Aorta (tissue), 5 donors: ENCODE measurements at places on chromosomes 6 and 20.

- peaks cover 14% of the 10 kb centered on the region for H3K4me1 ChIP-seq
- H3K4me3 ChIP-seq: no peak overlapping the region
- H3K36me3 ChIP-seq: no peaks in the 10 kb centered on the region
- DNase-seq: peak; percentile 84
Observed at GRCh38 chr6:108737594-108738546, 110.4 kb upstream of the ARMC2 start.

GRCh38 chr20:15895126-15895525 is 678.1 kb downstream of the KIF16B start:
- no peaks in the 10 kb centered on the region for H3K36me3 ChIP-seq
- no peaks in the 10 kb centered on the region for H3K4me1 ChIP-seq
- H3K27ac ChIP-seq: no peak overlapping the region
- DNase-seq: no peak
- no peak overlapping the region for H3K4me3 ChIP-seq

GRCh38 chr20:58639182-58640146 is 11.6 kb upstream of the STX16 start:
- H3K36me3 ChIP-seq: no peaks in the 10 kb centered on the region
- H3K4me3 ChIP-seq: no peak overlapping the region
- H3K4me1 ChIP-seq: no peaks in the 10 kb centered on the region
- no peaks in the 10 kb centered on the region for H3K27me3 ChIP-seq

GRCh38 chr6:170291271-170292110 is 613 bp upstream of the DLL1 start:
- peak overlapping the region; percentile 68 for H3K4me3 ChIP-seq
- peak; percentile 91 for DNase-seq
- H3K36me3 ChIP-seq: no peaks in the 10 kb centered on the region
- no peaks in the 10 kb centered on the region for H3K4me1 ChIP-seq
- H3K27ac ChIP-seq: no peak overlapping the region

DNA sequence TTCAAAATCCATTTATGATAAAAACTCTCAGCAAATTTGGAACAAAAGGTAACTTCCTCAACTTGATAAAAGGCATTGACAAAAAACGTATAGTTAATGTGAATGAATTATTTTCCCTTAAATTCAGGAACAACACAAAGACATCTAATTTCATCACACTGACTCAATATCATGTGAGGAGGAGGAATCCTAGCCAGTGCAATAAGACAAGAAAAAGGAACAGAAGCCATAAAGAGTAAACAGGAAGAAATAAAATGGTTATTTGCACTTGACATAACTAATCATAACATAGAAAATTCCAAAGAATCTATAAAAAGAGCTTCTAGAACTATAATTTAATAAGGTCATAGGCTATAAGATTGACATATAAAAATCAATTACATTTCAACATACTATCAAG is 31.4 kb downstream of the CHD6 start:
- no peaks in the 10 kb centered on the region for H3K4me1 ChIP-seq
- H3K36me3 ChIP-seq: no peaks in the 10 kb centered on the region
- no peak overlapping the region for H3K4me3 ChIP-seq
- H3K27me3 ChIP-seq: no peaks in the 10 kb centered on the region
